ENCODE measurements at places on chromosomes 2 and 18. TPM values are rescaled to one million over a fixed set of nuclear protein-coding genes. Genes with fewer than 3 reads are reported as not detected.

GRCh38 chr2:43634604-43635306 lies 2.3 kb upstream of the PLEKHH2 start:
- H3K27ac ChIP-seq, result peak overlapping the region; percentile 48
- DNase-seq, result no peak
- H3K4me1 ChIP-seq, result peaks cover 5% of the 10 kb centered on the region
- H3K4me3 ChIP-seq, result no peak overlapping the region
- H3K36me3 ChIP-seq, result no peaks in the 10 kb centered on the region

SLC4A5 gene
- 9.7 TPM for total RNA-seq

DNA sequence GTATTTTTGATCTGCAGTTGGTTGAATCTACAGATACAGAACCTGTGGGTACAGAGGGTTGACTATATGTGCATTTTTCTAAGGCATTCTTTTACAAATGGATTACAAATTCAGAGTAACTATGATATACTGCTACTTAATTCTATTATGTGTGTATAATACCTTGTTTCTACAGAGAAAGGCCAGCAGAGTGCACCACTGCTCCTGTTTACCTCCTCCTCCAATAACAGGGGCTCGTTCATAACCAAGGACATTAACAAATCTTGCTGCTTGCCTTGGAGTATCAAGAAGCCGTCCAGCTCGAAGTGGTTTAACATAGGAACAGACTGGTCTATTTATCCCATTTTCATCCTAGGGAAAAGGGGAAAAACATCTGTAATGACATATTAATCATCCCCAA lies 16.4 kb downstream of the CEP76 start:
- no peak overlapping the region for H3K27ac ChIP-seq
- no peaks in the 10 kb centered on the region for H3K27me3 ChIP-seq
- peaks cover 15% of the 10 kb centered on the region for H3K36me3 ChIP-seq
- DNase-seq, result no peak
- no peaks in the 10 kb centered on the region for H3K4me1 ChIP-seq

- H3K36me3 ChIP-seq, result no peaks in the 10 kb centered on the region
- no peak for DNase-seq
- no peak overlapping the region for H3K4me3 ChIP-seq
- no peaks in the 10 kb centered on the region for H3K4me1 ChIP-seq
- H3K27ac ChIP-seq, result no peak overlapping the region
These were observed 1186.3 kb upstream of the CELF4 start for GRCh38 chr18:38751898-38752297.

DNA sequence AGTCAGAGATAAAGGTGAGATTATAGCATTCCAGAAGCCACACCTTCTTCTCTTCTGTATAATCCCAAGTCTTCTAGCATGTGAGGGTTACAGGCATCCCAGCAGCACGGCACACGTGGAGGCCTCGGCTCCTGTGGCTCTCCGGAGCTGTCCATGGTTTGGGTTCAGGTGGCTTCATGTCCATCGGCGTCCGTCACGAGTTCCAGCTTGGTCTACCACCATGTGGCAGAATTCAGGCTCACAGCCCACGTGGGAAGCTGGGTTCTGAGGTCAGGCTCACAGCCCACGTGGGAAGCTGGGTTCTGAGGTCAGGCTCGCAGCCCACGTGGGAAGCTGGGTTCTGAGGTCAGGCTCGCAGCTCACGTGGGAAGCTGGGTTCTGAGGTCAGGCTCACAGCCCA lies 378.3 kb upstream of the SALL3 start:
- H3K27me3 ChIP-seq, result no peaks in the 10 kb centered on the region
- H3K4me3 ChIP-seq, result no peak overlapping the region
- no peaks in the 10 kb centered on the region for H3K36me3 ChIP-seq
- H3K4me1 ChIP-seq, result no peaks in the 10 kb centered on the region
- H3K27ac ChIP-seq, result no peak overlapping the region

GRCh38 chr18:74013955-74014354 lies 133.7 kb downstream of the FBXO15 start:
- no peaks in the 10 kb centered on the region for H3K36me3 ChIP-seq
- H3K4me1 ChIP-seq, result peaks cover 10% of the 10 kb centered on the region
- H3K27me3 ChIP-seq, result no peaks in the 10 kb centered on the region
- DNase-seq, result no peak

RAB6D gene
- total RNA-seq, result not detected

DNA sequence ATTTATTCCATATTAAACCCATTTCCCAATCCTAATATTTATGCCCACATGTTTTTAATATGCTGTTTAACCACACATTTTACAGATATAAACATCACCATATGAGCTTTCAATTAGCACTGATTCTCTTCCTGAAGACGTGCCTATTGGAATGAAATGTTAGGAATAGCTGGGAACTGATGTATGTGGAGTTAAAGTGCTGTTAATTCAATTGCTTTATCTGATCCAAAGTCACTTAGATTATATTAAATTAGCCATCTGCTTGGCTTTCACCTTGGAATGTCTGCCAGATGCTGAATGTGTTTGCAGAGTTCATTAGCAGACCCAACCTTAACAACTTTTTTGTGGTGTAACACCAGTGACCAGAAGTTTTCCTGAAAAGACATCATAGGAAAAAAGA lies 942.9 kb upstream of the KLHL29 start:
- H3K4me1 ChIP-seq, result no peaks in the 10 kb centered on the region
- H3K27me3 ChIP-seq, result no peaks in the 10 kb centered on the region
- no peaks in the 10 kb centered on the region for H3K36me3 ChIP-seq
- no peak for DNase-seq
- no peak overlapping the region for H3K27ac ChIP-seq
- H3K4me3 ChIP-seq, result no peak overlapping the region

TWIST2 gene
- total RNA-seq, result 4.5 TPM

MC5R gene
- not detected for total RNA-seq

DNA sequence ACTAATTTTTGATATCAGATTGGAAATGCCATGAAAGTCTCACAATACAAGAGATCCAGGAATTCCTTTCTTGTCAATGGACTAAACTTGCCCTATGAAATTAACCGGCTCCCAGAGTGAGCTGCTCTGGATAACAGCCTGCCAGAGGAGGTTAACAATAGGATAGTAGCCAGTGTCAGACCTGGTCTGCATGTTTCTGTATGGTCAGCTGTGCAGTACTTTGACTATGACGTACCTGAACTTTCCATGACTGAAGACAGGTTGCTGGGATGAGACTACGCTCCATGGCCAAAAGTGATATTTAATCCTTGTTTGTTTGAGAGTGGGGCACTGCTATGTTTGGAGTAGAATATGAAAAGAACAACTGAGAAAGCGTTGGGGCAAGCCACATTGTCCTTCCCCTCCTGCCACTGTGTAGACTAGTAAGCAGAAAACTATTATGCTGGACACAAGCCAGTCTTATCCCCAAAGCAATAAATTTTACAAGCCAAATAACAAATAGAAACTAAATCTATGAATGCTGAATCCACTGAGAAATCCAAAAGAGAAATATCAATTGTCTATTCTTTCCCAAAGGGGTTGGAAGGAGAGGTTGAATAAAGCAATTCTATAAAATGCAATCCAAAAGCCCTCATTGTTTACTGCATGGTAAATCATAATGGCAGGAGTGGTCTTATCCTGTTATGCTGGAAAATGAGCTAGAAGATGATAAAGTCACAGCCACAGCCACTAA lies 115.5 kb upstream of the CYP26B1 start:
- no peaks in the 10 kb centered on the region for H3K27me3 ChIP-seq
- no peak overlapping the region for H3K27ac ChIP-seq
- no peaks in the 10 kb centered on the region for H3K4me1 ChIP-seq
- no peak overlapping the region for H3K4me3 ChIP-seq

DNA sequence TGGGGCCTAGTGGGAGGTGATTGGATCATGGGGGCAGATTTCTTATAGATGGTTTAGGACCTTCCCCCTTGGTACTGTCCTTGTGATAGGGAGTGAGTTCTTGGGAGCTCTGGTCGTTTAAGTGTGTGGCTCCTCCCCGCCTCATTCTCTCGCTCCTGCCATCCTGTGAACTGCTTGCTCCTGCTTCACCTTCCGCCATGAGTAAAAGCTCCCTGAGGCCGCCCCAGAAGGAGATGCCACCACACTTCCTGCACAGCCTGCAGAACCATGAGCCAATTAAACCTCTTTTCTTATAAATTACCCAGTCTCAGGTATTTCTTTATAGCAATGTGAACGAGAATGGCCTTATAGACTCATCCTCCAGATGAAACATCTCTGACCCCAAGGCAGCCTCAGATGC lies 101.5 kb downstream of the KCNF1 start:
- no peaks in the 10 kb centered on the region for H3K36me3 ChIP-seq
- no peak for DNase-seq
- peaks cover 12% of the 10 kb centered on the region for H3K27me3 ChIP-seq
- no peak overlapping the region for H3K27ac ChIP-seq
- no peaks in the 10 kb centered on the region for H3K4me1 ChIP-seq
- no peak overlapping the region for H3K4me3 ChIP-seq

XRCC5 gene
- total RNA-seq, result 146 TPM

REG3G gene
- total RNA-seq, result not detected

- no peak overlapping the region for H3K27ac ChIP-seq
- no peaks in the 10 kb centered on the region for H3K27me3 ChIP-seq
- no peak for DNase-seq
These were observed 24.2 kb downstream of the RBM45 start for GRCh38 chr2:178136321-178137025.

DYNC1I2 gene
- total RNA-seq, result 51.7 TPM

DNA sequence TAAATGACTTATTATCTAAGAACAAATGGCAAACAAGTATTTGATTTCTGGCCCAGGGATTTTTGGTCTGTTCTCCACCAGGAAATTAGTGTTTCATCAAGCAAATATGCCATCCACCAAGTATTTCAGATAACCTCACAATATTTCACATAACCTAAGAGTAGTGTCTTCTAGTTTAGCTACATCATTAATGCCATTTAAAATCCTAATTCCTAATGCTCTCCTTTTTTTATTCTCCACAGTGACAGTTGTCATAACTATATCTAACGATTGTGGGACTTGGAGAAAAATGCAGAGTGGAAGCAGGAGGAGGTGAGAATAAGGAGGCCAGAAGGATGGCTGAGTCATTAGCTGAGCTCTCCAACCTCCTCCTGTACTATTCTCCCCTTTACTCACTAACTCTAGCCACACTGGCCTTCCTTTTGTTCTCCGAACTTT lies 58.5 kb upstream of the CTLA4 start:
- no peak overlapping the region for H3K27ac ChIP-seq
- H3K4me3 ChIP-seq, result no peak overlapping the region
- peaks cover 32% of the 10 kb centered on the region for H3K4me1 ChIP-seq
- DNase-seq, result no peak

RNF125 gene
- 11.6 TPM for total RNA-seq

- DNase-seq, result no peak
- no peaks in the 10 kb centered on the region for H3K36me3 ChIP-seq
- H3K27me3 ChIP-seq, result no peaks in the 10 kb centered on the region
- H3K4me1 ChIP-seq, result peaks cover 34% of the 10 kb centered on the region
- H3K4me3 ChIP-seq, result no peak overlapping the region
These were observed 41.7 kb downstream of the MYO7B start for GRCh38 chr2:127577208-127577475.

- H3K27me3 ChIP-seq, result no peaks in the 10 kb centered on the region
- H3K36me3 ChIP-seq, result no peaks in the 10 kb centered on the region
- H3K27ac ChIP-seq, result no peak overlapping the region
- DNase-seq, result no peak
These were observed 390.2 kb downstream of the PTPRM start for GRCh38 chr18:7957297-7957696.

SERPINB12 gene
- total RNA-seq, result not detected

STK16 gene
- total RNA-seq, result 30.5 TPM

GRCh38 chr2:134128746-134129145 lies 125.1 kb upstream of the MGAT5 start:
- no peak overlapping the region for H3K27ac ChIP-seq
- peaks cover 31% of the 10 kb centered on the region for H3K4me1 ChIP-seq
- peaks cover 7% of the 10 kb centered on the region for H3K36me3 ChIP-seq
- H3K4me3 ChIP-seq, result no peak overlapping the region
- H3K27me3 ChIP-seq, result no peaks in the 10 kb centered on the region
